ENCODE measurements at places on chromosomes 7 and 10.

- DNase-seq = no peak
Observed at GRCh38 chr10:25522946-25523608, 348.3 kb downstream of the GPR158 start.

DNA sequence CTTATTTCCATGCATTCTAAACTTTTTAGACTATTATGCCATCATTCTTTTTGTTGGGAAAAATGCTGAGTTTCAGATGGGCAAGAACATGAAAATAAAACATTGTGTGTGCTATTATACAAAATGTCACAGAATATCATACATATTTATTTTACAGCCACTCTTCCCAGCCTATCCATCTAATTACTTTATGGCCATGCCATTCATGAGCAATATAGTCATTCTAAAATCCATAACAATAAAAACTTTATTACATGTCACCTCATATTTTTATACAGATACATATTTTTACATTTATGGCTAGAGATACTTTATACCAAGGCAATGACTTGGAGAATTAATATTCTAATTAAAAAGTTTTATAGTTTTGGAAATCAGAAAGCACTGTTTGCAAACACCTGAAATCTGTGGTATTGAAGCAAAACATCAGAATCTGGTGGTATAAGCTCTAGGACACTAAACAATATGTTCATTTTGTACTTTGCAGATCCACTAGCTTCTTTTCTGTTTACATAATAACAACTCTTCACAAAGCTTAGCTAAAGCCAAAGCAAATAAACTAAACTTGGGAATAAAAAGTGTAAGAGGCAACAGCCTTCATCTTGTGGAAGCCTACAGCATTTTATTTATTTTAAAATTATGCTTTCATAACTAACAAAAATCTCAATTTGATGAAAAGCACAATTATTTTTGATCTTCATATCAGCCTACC lies 210.1 kb downstream of the RNLS start:
- DNase-seq = no peak

GRCh38 chr10:114682532-114682931 lies 24.5 kb upstream of the ABLIM1 start:
- DNase-seq = no peak

- DNase-seq = no peak
Observed at GRCh38 chr10:33758299-33758698, 423.8 kb upstream of the NRP1 start.

DNA sequence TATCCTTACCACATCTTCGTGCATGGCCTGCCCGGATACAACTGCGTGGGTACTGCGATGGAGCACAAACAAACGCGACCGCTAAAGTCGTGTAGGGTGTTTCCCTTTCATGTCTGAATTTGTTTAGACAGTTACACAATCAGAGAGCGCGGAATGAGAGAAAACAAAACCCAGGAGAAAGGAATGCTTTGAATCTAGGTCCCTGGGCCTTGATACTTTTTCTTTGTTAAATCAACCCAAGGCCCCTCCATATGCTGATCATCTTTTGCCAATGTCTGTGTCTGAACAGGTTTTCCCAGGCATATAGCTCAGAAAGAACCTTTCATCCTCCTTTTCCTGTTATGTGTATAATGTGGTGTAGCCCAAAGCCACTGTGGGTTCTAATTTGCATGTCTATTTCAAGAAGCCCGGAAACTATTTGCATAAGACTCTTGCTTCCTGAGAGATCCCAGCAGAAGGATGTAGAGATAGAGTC lies 145.8 kb downstream of the FRMD4A start:
- no peak for DNase-seq

- DNase-seq = no peak
Observed at GRCh38 chr10:91115618-91116390, 104.7 kb upstream of the PCGF5 start.

- no peak for DNase-seq
Observed at GRCh38 chr10:117166418-117167345, 28.6 kb upstream of the VAX1 start.
